ENCODE measurements at places on chromosomes 16 and 17. TPM values are rescaled to one million over a fixed set of nuclear protein-coding genes. Genes with fewer than 3 reads are reported as not detected.

ALG1 gene
- total RNA-seq: 30.8 TPM

TLCD3B gene
- total RNA-seq: not detected

AP2B1 gene
- total RNA-seq: 111 TPM

CAPNS2 gene
- total RNA-seq: 1.8 TPM

BBS2 gene
- total RNA-seq: 61.8 TPM

SPNS2 gene
- 0.16 TPM for total RNA-seq

OTOP2 gene
- total RNA-seq: not detected

GPT2 gene
- total RNA-seq: 13.6 TPM

OR3A2 gene
- under 0.01 TPM for total RNA-seq

ETV4 gene
- total RNA-seq: 1.1 TPM

ZNF48 gene
- total RNA-seq: 8.0 TPM

TMEM88 gene
- 0.24 TPM for total RNA-seq

SMIM5 gene
- total RNA-seq: 0.24 TPM

C16orf86 gene
- total RNA-seq: 12.5 TPM

CDC6 gene
- 2.3 TPM for total RNA-seq

SPATA32 gene
- total RNA-seq: not detected

ARL4D gene
- 45.1 TPM for total RNA-seq

COL1A1 gene
- total RNA-seq: 6,239 TPM

CMTM1 gene
- total RNA-seq: 3.4 TPM

GNGT2 gene
- 0.36 TPM for total RNA-seq

CHST6 gene
- 1.3 TPM for total RNA-seq

CES5A gene
- total RNA-seq: not detected

G6PC1 gene
- total RNA-seq: not detected

GCGR gene
- total RNA-seq: not detected

SCNN1G gene
- not detected for total RNA-seq

PIGW gene
- 7.3 TPM for total RNA-seq

CRHR1 gene
- not detected for total RNA-seq

PLA2G10 gene
- total RNA-seq: not detected

TBC1D26 gene
- not detected for total RNA-seq

FNDC8 gene
- total RNA-seq: not detected

ALOX15B gene
- total RNA-seq: not detected

UBB gene
- total RNA-seq: 685 TPM

PPM1D gene
- total RNA-seq: 10.2 TPM

FBF1 gene
- total RNA-seq: 7.8 TPM

SEZ6L2 gene
- total RNA-seq: 1.1 TPM

PRR11 gene
- total RNA-seq: 127 TPM

LAT gene
- total RNA-seq: 0.49 TPM

PPY gene
- not detected for total RNA-seq

RASD1 gene
- 2.6 TPM for total RNA-seq

ZNF263 gene
- total RNA-seq: 74.9 TPM

FSCN2 gene
- 8.9 TPM for total RNA-seq

MT1G gene
- not detected for total RNA-seq

PIRT gene
- not detected for total RNA-seq

TBC1D28 gene
- total RNA-seq: not detected

PRSS36 gene
- total RNA-seq: 2.1 TPM

CNTNAP1 gene
- total RNA-seq: 38.0 TPM

SCIMP gene
- total RNA-seq: not detected
